Brain pericyte (primary cell): ENCODE measurements at places on chromosomes 6 and 20.

- DNase-seq, result no peak
These were observed 957 bp upstream of the VEGFA start for GRCh38 chr6:43768983-43769525.

GRCh38 chr6:134623401-134623800 is 305.5 kb upstream of the SGK1 start:
- DNase-seq, result no peak

DNA sequence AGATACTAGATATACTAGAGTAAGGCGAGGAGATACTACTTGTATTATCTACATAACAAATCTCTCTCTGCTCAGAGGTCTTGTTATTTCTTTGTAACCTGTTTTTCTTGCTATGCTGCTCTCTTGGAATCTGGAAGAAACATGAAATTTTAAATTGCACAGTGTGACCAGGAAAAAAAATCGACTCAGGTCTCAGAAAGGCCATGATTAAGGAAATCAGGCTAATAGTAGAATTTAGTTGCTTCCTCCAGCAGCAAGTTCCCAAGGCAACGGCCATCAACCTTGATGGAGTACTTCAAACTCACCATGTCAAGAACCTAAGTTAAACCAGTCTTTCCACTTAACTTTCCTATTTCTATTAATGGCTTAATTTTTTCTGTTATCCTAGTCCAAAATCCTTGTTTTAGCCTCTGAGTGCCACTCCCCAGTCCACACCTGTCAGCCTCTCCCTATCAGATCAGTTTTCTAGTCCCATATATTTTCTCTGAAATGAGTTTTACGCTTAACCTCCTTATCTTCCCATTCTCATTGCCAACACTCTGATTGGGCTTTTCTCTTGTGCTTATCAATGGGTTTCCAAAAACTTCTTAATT is 87.7 kb upstream of the BEND3 start:
- DNase-seq, result no peak

DNA sequence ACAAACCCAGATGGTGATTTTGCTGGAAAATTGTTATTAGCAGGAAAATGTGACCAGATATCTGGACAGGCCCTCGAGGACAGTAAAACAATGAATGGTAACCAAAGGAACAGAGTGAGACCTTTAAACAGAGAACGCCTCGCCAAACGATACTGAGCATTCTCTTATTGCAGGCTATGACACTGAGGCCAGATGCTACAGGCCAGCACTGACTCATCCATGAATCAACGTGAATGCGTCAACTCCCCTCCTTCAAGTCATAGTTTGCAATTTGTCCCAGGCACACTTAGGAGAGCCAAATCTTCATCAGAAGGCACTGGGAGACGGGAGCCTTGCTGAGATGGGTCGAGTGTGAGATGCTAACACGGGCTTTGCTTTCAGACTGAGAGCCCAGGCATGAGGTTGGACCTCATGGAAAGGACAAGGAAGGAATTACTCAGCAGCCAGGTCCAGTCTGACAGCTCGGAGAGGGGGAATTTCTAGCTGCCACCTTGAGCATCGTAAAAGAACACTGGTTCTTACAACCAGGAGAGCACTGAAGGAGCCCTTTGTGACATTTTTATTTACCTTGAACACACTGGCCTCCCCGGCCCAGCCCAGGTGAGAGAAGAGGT is 60.7 kb downstream of the BMP7 start:
- DNase-seq, result no peak

DNA sequence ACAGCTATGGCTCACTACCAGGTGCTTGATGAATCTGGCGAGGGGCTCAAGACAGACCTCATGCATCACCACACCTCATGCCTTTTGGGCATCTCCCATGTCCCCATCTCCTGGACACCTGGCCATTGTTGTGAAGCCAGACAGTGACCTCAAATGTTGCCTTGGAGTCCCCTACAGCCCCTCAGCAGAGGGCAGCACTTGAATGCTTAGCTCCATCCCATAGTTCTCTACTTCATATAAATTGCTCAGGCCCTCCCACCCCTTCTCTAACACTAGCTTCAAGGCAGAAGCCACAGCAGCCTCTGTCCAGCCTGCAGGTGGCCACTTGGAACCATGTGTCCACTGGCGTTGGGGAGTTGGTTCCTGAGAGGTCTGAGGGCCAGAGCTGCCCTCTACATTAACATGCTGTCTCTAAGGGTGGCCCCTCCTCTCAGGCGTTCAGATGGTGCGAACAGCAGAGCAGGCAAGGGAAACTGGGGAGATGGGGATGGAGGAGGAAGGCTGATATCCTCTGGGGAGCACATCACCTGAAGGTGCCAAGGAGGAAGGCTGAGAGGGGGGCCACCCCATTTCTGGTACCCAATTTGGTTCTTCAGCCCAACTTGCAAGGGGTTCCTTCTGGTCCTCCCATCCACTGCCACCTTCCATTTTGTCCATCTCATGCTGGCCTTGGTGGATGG is 31.3 kb downstream of the MOCS1 start:
- no peak for DNase-seq

DNA sequence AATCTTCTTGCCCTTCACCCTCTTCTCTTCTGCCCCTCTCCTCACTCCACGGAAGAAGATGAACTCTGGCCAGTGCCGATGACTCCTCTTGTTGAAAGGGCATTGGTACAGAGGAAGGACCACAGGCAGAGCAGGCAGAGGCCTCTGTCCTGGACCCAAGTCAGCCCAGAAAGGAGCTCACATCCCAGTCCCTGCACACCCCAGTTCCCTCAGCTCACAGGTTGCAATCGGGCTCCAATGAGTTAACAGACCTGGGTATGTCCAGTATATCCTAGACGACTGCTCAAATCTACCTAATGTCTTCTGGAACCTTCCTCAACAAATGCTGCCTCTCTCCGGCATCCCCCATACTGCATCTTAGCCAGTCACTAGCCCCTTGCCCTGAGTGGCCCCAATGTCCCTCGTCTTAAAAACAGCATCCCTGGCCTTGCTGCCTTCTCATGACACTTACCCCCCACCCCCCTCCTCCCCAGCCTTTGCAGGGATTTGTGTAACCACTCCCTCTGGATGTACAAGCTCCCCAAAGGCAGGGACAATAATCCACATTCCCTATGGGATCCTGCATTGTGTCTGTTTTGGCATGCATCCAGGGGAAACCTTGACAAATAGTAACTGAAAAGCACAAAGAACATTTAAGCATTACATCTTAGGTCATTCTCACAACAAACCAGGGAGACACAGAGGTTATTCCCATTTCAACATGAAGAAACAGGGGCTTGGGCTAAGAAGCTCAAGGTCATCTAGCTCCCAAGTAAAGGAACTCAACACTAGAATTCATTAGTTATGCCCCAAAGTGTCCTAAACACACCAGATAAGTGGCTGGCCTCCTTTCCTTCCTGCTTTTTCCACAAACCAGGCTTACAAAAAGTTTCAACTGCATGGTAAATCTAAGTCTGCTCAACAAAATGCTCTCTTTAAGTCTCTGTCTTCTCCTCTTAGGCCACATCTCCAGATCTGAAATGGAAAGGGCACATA is 45.1 kb downstream of the TRERF1 start:
- no peak for DNase-seq

DNA sequence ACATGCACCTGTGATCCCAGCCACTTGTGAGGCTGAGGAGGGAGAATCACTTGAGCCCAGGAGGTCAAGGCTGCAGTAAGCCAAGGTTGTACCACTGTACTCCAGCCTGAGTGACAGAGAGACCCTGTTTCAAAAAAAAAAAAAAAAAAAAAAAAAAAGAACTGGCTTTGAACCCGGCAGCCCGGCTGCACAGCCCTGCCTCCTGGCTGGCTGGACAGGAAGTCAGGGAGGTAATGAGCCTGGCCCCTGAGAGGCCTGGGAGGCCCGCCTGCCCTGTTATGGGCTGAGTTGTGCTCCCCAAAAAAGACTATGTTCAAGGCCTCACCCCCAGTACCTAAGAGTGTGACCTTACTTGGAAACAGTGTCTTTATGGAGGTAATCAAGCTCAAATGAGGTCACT is 65.6 kb downstream of the ABHD12 start:
- no peak for DNase-seq

DNA sequence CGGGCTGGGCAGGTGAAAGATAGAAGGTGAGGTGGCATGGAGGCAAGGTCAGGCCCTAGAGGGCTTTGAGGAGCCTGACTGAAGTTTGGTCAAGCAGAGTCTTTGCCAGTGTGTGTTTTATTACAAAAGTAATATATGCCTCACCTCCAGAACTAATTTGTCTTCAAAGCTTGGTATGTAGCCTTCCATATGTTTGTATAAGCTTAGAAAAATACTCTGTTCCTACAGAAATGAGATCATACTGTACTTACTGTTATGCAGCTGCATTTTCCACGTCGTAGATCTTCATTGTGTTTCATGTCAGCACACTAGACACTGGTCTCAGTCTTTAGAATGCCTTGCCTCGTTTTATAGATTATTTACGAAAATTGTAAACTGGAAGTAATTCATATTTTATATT is 61.8 kb downstream of the ANKS1A start:
- DNase-seq, result no peak

DNA sequence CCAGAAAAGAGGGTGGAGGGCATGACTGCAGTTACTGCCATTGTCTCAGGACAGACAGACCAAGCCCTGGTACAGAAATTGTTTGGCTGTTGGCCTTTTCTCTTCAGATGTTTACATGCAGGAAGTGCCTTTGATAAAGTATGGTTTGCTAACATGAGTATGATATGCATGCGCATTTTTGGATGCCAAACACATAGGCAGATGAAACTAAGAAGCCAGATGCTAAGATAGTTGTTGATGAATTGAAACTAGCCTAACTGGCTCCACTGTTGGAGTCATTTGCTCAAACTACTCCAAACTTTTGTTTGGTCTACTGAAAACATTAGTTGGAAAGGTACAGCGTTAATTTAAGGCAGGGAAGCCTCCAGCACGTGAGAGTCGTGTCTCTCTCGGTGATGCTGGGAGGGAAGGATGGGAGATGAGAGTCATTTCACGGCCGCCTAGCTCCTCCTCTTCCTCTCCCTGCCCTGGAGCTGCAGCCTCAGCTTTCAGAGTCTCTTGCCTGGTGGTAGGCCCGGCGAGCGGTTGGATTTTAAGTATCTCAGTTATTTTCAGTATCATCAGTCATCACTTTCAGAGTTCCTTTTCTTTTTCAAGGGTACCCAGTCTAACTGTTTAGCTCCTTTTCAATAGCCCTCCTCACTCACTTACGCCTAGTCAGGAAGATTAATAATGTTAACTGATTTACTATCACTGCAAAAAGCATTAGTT is 29.7 kb downstream of the RREB1 start:
- DNase-seq, result no peak

DNA sequence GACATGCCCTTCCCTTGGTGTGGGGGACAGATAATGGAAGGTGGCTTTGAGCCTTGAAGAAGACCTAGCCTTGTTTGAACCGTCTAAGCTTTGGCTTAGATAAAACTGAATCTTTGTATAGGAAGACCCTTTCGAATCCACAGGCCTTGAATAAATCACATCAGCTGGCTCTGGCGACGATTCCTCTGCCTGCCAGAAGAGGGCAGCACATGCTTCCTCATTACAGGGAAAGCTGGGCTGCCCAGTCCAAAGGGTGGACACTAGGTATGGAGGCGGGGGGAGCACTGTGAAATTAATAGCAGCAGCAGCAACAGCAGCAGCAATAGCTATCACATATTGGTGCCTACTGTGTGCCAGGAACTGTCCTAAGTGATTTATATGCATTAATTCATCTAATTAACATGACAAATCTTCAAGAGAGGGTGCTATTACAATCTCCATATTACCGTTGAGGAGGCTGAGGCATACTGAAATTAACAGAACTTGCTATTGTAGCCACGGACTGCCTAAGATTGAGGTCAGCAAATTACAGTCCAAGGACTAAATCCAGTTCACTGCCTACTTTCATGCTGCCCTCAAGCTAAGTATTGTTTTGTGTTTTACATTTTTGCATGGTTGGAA is 85.1 kb downstream of the CLIC5 start:
- DNase-seq, result no peak

DNA sequence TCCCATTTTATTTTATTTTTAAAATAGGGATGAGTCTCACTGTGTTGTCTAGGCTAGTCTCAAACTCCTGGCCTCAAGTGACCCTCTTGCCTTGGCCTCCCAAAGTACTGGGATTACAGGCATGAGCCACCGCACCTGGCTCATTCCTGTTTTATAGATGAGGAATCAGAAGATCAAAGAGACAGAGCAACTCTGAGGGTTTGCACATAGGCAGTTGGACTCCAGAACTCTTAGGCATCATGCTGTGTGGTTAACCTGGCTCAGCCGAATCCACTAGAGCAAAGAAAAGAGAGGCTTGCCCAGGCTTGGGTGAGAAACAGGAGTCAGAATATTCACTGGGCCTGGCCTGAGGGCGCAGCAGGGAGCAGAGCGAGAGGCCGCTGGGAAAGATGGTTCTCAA is 9.4 kb downstream of the MYH7B start:
- DNase-seq, result no peak

- DNase-seq, result no peak
These were observed 11.7 kb upstream of the MAPK13 start for GRCh38 chr6:36118550-36119107.

DNA sequence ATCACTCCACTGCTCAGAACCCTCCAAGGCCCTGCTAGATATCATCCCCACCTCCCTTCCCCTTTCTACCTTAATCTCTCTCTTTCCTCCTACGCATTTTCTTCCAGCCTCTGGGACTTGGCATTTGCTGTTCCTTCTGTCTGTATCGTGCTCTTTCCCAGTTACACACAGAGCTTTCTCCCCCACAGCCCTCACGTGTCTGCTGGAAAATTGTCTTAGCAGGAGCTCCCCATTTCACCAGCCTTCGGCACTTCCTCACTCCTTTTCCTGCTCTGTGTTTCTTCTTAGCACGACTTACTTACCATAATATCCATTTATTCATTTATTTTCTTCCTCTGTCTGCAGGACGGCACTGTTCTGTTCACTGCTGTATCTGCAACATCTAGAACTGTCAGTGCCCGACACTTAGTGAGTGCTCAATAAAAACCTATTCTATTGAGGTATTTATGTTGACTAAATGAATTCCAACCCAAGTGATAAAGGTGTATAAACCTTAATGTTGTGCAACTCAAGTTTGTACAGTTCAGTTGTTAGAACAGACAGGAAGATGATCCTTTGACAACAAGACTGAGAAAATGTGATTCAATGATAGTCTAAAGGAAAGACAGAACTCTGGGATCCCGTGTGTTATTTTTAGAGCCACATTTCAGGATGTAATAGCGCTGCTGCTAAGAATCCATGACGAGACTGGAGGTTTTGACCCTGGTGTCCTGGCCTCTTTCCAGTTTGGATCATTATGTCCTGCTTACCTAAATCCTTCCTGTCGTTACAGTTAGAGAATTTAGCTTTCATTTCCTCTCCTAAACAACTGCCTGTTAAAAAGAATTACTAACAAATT is 170.1 kb upstream of the LAMP5 start:
- no peak for DNase-seq

DNA sequence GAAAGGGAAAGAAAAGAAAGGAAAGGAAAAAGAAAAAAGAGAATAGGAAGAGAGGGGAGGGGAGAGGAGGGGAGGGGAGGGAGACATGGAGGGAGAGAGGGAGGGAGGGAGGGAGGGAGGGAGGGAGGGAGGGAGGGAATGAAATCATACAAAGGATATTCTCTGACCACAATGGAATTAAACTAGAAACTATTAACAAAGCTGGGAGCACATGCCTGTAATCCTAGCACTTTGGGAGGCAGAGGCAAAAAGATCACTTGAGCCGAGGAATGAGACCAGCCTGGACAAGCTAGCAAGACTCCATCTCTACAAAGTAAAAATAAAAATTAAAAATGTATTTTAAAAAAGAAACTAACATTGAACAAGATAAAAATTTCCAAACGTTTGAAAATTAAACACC is 62.8 kb downstream of the ILRUN start:
- DNase-seq, result no peak

- no peak for DNase-seq
These were observed 142.1 kb upstream of the SULF2 start for GRCh38 chr20:47927385-47927851.

GRCh38 chr6:49815166-49815565 is 28.1 kb upstream of the PGK2 start:
- no peak for DNase-seq
